HT1080 (cell line): ENCODE measurements at places on chromosomes 13 and 19. TPM values are rescaled to one million over a fixed set of nuclear protein-coding genes. Genes with fewer than 3 reads are reported as not detected.
A peak's percentile ranks its signal among the peaks of the same experiment; 100 is the strongest.

DNA sequence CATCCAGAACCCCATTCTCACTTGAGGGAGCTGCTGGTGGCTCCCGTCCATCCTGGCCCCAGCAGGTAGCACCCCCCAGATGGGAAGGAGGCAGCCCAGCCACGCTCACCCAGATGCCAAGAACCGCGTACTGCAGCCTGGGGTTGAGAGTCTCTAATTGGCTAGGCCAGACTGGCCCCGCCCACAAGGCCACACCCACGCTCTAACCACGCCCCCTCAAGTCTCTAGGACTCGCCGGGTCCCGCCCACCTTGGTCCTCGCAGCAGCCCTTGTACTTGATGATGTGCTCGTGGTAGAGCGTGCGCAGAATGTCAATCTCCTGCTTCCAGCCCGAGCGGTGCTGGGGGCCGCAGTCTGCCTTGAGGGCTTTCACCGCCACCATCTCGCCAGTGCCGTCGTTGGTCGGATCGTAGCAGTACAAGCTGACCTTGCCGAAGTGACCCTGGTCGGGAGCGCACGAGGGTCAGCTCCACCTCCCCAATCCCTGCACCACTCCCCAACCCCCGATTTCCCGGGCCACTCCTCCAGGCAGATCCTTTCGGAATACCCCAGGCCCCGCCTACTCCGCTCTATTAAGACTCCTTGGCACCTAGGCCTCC, 14.5 kb upstream of the ICAM3 start:
- no peak for DNase-seq

- no peak for DNase-seq
Observed at GRCh38 chr19:32631381-32631780, 43.6 kb downstream of the ANKRD27 start.

Gene TJP3
- total RNA-seq: 0.03 TPM in 1 of 2 replicates, not detected in the other

Gene TMEM190
- total RNA-seq: not detected in 2 replicates

DNA sequence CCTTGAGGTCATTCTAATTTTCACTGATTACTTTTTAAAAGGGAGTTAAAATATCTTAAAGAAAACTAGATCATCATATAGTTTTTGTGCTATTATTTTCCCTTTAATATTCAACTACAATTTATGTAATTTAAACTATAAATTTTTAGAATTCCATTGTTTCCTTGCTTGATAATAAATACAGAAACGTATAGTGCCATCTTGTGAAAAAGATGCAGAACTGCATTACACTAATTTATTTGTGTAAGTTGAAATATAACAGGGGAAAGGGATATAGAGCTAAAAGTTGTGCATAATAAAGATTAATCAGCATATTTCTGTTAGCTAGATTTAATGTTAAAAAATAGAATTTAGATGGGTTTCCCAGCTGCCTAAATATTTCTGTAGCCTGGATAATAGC, 61.5 kb upstream of the TDRD3 start:
- no peak for DNase-seq

Gene R3HDM4
- total RNA-seq: 32.2 and 42.2 TPM in 2 replicates

DNA sequence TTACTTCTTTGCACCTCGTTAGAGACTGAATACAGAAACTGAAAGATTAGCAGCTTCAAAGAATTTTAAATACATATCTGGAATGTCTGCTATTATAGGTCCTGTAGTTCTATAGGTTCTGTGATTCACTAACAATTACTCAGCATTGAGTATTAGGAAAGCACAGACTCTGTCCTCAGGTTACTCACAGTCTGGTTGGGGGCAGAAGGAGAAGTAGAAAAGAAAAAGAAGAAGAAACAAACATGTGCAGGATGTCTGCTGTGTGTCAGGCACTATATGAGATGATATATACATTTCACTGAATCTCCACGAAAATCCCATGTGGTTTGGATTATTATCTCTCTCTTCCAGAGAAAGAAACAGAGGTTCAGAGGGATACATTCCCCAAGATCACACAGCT, 40.1 kb downstream of the SERTM1 start:
- DNase-seq: no peak

DNA sequence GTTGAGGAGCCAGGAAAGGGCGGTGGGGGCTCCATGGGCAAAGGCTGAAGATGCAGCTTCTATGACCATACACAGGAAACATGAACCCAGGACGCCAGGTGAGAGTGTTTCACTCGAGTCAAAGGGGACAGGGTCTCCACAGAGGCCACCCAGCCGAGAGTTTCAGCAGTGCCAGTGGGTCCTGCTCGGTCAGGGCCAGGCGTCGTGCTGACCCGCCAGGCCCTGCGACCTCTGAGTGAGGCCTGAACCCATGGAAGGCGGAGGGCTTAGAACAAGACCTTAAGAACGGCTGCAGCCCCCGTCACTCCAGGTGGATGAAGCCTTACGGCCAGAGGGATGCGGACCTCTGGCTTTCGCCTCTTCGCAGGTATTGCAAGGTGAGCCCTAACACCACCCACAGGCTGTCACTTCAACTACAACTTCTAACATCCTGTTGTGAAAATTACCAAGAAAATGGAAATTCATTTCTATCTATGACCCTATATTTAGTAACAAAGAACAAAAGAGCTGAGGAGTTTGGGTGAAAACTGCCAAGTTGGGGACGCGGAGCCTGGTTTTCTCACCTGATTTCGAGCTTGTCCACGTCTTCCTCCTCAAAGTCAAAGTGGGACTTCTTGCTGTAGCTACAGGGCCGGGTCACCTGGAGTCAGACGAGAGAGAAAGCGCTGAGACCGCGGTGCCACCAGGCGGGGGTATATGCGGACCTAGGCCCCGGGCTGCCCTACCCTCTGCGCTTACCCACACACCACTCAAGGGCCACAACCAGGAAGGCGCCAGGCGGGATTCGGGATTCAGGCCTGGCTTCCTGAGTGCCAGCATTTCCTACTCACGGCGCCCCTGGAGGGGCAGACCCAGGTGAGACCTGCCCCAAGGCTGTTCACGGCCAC, 50.1 kb upstream of the C13orf46 start:
- no peak for DNase-seq

Gene NXNL1
- not detected in 2 replicates for total RNA-seq

Gene GAMT
- 53.9 and 58.5 TPM in 2 replicates for total RNA-seq

DNA sequence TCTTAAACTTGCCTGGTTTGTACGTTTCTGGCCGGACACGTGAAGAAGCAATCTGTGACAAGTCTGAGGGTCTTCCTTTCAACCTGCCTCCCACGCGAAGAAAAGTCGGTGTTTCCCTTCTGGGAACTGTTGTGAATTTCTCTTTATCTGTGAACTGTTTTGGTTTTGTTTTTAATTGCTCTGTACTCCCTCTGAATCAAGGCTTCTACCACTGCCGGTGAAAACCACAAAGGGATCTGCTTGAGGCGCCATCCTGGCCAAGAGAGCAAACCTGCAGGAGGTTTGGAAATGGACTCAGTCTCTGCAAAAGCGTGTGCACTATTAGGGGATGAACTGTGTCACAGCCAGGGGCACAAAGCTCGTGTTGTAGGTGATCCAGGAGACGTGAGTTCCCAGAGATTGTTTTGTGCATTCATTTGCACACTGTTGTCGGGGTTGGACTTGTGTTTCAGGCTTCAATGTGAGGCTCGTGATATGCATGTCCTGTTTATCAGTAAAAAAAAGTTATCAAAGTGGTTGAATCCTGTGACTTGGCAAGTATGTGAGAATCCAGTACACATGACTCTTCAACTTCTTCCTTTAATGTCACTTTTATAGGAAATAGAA, 9.7 kb downstream of the SIGLEC8 start:
- no peak for DNase-seq

- DNase-seq: no peak
Observed at GRCh38 chr13:40933508-40934204, 85.5 kb downstream of the ELF1 start.

GRCh38 chr19:40717325-40717879, 490 bp downstream of the ITPKC start:
- peak; percentile 31 for DNase-seq

Gene PNMA8A
- not detected in 2 replicates for total RNA-seq

DNA sequence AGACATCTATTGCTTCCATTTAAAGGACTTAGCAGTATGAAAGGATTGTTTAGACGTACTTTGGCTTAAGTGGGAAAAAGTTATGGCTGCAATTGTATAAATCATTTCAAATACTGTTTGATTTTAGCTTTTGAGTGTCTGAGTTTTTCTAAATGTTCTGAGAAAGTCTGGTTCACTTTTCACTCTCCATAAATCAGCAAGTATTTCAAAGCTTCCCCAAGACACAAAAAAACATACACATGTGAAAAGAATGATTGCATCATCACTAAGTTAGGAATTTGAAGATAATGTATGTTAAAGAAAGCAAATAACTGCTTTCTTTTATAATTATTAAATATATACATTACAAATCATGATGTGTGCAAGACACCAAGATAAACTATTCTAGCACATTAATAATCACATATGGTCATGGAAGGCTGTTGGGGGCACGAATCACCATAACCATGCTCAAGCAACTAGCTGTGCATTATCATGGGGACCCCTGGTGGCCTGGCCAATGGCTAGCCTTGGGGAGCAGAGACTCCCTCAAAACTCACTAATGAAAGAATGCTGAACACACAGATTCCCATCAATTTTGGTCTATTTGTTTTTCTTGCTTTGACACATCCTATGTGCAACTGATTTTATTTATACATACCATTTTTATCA, 111.1 kb downstream of the MIPEP start:
- no peak for DNase-seq

DNA sequence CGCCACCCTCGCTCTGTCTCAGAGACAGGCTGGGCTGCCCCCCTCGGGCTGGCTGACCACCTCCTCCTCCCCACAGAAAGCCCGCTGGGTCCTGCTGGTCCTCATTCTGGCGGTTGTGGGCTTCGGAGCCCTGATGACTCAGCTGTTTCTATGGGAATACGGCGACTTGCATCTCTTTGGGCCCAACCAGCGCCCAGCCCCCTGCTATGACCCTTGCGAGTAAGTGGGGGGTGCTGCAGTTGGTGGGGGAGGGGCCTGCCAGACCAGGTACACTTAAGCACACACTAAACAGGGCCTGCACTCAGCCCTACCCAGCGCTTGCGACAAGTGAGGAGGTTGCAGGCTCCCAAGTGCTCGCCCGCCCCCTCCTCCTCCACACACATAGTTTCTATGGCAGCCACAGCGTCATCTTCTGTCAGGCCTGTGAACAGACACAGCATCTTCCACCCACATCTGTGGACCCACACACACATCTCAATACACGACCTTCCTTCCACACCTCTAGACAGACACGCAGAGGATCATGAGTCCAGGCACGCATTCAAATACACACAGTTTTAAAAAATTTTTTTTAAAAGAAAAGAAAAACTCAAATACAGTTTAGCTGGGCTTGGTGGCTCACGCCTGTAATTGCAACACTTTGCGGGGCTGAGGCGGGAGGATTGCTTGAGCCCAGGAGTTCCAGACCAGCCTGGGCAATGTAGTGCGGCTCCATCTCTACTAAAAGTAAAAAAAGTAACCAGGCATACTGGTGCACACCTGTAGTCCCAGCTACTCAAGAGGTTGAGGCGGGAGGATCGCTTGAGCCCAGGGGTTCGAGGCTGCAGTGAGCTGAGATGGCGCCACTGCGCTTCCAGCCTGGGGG, 18.4 kb downstream of the PLD3 start:
- DNase-seq: no peak

Gene KLK6
- 0.20 TPM in 1 of 2 replicates, not detected in the other for total RNA-seq

Gene COL4A2
- 219 and 244 TPM in 2 replicates for total RNA-seq

Gene ADGRE2
- total RNA-seq: not detected in 2 replicates

DNA sequence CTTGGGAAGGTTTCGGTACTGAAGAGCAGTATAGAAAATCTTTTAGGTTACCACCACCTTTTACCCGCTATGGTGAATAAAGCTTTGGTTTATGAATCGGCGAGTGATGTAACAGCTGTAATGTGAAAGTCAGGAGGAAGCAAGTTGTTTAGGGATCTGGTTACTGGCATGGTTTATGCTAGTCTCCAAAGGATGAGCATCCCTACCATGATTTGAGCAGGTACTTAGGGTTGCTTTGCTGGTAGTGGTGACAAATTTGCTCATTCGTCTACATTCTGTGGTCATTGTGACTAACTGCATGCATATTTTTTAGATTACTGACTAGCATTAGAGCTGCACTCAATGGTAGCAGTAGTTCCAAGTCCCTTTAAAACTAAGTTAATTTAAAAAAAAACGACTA, 104.1 kb downstream of the FRY start:
- peak; percentile 56 for DNase-seq

GRCh38 chr13:70784207-70784989, 676.1 kb upstream of the KLHL1 start:
- no peak for DNase-seq

Gene MEIOSIN
- 0.07 and 0.37 TPM in 2 replicates for total RNA-seq

Gene NUFIP1
- total RNA-seq: 6.0 and 8.7 TPM in 2 replicates

DNA sequence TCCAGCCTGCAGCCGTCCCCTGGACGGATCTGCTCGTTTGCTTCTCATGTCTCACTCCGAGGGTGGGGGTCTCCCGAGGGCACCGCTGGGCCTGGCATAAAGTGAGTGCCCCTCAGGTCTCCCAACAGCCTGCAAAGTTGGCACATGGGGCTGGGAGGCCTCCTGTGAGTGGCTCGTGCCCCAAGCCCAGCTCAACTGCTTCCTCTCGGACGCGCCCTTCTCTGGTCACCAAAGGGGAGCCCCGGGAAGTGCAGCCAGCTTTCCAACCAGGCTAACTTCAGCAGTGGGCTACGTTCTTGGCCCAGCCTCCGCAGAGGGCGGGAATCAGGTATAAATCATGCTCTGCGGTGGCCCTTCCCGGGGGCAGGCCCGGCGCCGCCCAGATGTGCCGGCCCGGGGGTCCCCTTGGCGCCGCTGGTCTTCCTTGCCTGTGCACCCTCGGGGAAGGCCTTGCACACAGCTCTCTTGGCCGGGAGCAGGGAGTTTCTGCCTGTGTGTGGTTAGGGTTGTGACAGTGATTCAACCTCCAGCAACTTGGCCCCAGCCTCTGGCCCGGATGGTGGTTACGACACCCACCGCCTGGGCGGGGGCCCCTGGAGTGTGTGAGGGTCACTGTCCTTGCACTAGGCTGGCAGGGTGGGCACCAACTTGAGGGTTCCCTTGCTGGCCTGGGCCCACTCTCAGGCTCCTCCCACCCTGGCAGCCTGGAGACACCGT, 20.7 kb downstream of the CEBPG start:
- peak; percentile 70 for DNase-seq

DNA sequence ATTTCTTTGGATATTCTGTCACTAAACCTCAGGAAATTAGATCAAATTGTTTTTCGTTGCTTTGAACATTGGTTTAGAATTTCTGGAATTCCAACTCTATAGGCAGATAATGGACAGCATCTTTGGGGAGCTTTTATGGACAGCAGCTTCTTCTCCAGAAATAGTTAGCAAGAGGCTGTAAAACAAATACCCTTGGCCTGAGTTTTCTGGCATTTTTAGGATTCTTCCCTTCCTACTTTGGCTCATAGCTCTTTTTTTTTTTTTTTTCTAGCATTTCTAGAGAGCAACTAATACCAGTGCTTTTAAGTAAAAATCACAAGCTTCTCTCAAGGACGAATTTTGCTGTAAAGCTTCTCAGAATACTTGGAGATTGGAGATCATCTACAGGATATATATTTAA, 169.8 kb upstream of the SPRY2 start:
- no peak for DNase-seq
